ENCODE measurements at places on chromosomes 5 and 9. TPM values are rescaled to one million over a fixed set of nuclear protein-coding genes. Genes with fewer than 3 reads are reported as not detected.

The CHSY3 gene
- total RNA-seq = 2.7 TPM

The VDAC1 gene
- total RNA-seq = 424 TPM

The ADAMTS13 gene
- total RNA-seq = 1.1 TPM

The TAS2R1 gene
- total RNA-seq = not detected

The ARAP3 gene
- 1.6 TPM for total RNA-seq

The SEC24A gene
- 14.5 TPM for total RNA-seq

The SPATA6L gene
- total RNA-seq = not detected

The FCN1 gene
- 0.46 TPM for total RNA-seq

The ROR2 gene
- 0.46 TPM for total RNA-seq

The CCDC192 gene
- total RNA-seq = not detected

The CATSPER3 gene
- 0.22 TPM for total RNA-seq

The CRHBP gene
- total RNA-seq = 0.38 TPM

The LOX gene
- 1.1 TPM for total RNA-seq

The SOX30 gene
- not detected for total RNA-seq

Data from gastrocnemius medialis (tissue), 4 donors.